ENCODE measurements at places on chromosomes 1 and 21.

- no peak for DNase-seq
Measured at GRCh38 chr1:193141804-193142203, 20.0 kb downstream of the CDC73 start.

DNA sequence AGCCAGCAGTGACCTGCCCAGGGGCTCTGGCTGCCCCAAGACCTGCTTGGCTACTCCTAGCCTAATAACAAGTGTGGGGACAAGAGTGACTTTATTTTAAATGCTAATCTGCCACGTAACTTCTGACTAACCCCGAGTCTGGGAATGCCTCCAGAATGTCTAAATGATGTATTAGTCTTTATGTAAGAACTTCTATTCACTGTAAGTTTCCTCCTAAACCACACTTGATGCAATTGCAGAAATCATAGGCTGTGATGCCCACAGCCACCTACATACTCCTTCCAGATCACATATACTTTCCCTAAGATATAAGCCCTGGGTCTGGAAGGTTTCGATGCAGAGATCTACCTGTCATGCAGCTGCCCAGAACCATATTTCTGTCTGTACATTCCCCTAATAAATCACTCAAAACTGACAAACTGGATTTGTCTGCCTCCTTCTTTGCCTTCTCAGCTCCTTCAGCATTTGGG is 5.9 kb upstream of the VPS45 start:
- DNase-seq = no peak

- no peak for DNase-seq
Measured at GRCh38 chr21:45592208-45592619, 50.0 kb upstream of the SLC19A1 start.

GRCh38 chr1:31372051-31372450 is 825 bp downstream of the FABP3 start:
- DNase-seq = no peak

DNA sequence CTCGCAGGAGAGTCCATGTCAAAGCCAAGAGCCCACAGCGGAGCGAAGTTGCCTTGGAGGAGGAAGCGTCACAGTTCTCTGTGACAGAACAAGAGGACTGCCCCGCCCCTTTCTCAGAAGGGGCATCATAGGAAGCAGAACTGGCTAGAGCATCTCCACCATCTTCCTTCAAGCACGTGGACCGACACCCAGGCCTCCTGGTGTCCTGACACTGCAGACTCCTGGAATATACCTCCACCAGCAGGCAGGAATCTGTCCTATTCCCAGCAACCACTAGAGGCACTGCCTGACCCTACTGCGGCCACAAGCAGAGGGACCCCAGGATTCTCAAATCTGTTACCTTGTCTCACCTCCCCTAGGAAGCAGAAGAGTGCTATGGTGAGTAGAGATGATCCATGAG is 37.8 kb downstream of the GPA33 start:
- DNase-seq = no peak

DNA sequence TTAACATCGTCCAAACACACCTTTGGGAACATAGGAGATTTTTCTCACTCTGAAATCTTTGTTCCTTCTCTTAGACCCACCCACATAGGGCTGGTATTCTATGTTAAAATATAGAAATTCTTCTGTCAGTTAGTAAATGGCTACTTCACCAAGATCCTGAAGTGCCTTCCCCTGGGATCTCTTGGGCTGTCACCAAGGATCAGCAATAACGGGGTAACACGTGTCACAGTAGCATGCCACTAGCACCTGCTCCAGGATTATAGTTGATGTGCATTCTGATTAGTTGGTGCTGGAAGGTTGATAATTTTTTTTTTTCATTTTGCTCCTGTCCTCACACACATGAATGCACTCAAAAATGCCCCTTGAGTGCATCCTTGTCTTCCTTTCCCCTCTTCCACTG is 298.7 kb downstream of the NTNG1 start:
- DNase-seq = no peak

DNA sequence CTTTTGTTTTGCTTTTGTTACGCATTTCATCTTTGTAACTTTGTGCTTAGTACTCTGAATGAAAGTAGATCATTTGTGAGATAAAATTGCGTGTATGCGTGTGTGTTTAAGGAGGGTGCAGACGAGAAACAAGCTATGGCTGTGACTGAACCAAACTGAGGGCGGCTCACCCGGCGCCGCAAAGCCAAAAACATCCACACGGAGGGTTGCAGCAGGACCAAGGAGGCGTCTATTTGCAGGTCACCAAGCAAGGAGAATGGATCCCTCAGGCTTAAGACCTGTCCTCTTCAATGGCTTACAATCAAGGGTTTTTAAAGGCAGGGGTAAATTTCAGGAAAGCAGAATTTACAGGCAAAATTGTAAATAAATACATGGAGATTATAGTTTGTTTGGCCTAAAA is 12.8 kb downstream of the GCSAML start:
- DNase-seq = no peak

- no peak for DNase-seq
Measured at GRCh38 chr1:180080439-180080838, 74.2 kb upstream of the QSOX1 start.

DNA sequence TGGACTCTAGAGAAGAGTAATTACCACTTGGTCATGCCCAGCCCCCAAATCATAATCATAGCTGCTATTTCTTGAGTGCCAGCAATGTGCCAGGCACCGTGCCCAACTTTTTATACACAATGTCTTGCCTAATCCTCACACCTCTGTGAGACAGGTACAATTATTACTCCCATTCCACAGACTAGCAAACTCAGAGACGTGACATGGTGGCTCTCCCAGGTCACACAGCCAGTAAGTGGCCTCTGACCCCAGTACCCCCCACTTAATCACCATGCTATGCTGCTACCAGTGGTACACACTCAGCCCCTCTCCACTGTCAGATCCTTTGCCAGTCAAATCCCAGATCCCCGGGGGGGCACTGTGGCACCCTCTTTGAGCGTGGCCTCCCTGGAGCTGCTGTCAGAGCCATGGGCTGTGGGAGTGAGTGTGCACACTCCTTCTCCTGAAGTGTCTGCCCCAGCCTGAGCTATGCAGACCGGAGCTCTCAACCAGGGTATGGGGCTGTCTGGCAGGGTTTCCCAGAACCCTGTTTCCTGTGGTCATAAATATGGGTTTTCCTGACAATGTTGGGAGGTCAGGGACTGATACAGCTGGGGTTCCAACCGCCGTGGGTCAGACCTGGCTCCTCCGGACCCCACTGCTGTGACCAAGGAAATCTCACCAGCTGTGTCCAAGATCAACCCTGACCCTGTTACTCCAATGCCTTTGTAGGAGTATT is 51.8 kb downstream of the LACTBL1 start:
- DNase-seq = no peak

DNA sequence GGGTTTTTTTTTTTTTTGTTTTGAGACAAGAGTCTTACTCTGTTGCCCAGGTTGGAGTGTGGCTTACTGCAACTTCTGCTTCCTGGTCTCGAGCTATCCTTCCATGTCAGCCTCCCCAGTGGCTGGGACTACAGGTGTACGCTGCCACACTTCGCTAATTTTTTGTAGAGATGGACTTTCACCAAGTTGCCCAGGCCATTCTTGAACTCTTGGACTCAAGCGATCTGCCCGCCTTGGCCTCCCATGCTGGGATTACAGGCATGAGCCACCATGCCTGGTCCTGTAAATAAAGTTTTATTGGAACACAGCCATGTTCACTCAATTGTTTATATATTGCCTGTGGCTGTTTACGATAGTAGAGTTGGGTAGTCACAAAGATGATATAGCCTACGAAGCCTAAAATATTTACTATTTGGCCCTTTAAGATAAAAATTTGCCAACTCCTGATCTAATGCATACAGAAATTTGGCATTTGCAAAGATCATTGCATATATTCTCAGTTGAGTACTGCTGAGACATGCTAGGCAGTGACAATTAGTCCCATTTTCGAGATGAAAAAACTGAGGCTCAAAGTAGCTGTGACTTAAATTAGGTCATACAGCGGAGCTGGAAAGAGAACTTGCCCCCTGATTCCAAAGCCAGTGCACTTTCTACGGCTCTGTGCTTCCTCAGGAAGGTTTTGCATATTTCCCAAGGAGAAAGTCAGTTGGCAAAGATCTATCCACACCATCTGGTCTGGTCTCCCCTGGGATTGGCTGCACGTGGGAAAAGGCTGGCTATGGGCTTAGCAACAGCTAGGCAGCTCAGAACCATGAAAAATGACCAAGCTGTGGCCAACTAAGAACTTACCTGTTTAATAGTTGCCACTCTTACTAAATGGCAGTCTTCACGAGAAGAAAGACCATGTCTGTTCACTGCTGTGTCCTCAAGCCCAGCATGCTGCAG is 19.4 kb downstream of the MECR start:
- DNase-seq = peak; percentile 48

DNA sequence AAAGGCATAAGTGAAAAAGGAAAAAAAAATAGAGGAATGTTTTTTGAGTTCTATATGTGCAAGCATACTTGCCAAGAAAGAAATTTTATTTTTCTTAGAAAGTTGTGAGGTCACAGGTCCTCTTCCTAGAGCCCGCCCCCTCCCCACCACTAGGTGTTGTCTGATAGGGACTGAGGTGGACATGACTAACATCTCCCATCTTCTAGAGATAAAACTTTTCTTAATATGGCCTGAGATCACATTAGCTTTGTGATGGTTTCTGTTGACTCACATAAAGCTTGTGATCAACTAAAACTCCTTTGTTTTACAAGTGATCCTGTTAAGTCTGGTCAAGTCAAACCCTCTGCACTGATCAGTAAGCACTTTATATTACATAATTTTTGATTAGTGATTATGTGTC is 33.4 kb upstream of the CITED4 start:
- DNase-seq = no peak

DNA sequence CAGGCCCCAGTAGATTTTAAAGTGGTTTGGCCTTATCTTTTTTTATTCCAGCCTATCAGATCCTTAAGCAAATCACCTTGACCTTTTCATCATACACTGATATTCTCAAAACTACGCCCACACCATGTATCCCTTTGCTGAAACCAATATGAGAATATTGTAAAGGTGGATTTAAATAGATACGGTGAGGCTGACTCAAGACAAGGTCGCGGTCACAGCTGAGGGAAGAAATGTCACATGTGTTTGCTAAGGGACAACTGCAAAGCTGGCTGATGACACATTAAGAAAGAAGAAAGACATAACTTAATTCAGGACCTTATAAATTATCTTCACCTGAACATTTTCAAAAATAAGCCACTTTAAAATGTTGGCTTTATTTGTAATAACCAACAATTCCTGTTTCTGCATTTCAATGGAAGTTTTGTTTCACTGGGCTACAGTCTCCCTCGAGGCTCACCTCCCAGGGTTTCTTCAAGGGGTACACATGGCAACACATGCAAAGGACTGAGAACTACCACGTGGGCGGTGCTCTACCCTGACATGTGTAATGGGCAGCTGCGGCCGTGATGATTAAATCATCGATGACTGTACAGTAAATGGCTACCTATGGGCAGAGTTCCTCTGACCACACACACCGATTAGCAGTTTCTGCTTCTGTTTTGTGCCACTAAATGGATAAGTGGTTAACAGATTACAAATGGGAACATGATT is 189.5 kb downstream of the SIPA1L2 start:
- DNase-seq = no peak

DNA sequence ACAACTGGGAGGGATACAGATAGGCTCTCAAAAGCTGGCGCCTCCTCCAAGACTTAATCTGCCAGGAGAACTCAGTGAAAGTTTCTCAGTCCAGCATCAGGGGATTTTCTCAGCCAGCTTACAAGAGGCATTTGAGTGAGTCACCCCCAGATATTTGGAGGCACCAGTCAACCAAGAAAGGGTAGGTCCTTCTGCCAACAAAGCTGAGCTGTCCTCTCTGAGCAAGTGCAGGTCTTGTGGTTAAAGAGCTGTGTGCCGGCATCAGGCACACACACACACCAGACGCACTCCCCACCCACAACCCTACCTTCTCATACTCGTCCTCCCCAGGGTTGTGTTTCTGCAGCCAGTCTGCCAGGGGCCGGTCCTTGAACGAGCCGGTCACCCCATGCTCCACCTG is 27.0 kb upstream of the PPP1R15B start:
- no peak for DNase-seq

DNA sequence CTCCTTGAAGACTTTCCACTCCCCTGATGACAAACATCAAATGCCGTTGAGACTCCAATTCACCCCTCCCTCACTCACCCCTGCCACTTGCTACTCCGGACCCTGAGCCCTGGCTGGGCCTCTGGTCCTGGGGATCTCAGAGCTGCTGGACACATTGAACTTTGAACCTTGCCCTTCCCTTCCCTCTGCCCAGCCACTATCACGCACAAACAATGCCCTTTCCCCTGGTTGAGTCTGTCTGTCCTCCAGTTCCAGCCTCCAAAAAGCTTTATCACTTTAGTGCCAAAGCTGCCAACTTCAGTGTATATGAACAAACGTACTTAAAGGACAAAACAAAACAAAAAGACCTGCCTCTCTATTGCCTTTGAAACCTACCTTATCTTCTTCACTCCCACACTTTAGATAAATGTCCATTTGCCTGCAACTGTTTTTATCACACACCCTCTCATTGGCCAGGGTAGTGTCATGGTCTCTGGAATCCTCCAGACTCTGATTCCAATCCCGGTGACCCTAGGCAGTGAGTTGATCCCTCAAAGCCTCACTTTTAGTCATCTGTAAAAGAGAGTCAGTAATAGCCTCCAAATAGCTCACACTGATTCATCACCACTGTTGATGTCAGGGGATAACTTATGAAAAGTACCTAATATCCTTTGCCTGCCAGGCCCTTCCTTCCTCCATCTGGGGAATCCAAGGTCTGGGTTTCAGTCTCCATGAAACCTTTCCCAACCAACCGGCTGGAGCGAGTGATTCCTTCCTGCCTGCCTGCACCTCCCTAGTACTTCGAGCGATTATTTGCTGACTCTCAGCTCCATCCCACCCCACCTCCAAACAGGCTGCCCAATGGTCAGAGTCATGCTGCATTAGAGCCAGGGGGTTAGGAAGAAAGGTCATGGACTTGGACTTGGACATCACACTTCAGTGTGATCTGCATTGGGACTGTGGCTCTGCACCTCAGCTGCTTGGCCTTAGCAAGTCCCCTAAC is 15.9 kb upstream of the SPOCD1 start:
- no peak for DNase-seq

DNA sequence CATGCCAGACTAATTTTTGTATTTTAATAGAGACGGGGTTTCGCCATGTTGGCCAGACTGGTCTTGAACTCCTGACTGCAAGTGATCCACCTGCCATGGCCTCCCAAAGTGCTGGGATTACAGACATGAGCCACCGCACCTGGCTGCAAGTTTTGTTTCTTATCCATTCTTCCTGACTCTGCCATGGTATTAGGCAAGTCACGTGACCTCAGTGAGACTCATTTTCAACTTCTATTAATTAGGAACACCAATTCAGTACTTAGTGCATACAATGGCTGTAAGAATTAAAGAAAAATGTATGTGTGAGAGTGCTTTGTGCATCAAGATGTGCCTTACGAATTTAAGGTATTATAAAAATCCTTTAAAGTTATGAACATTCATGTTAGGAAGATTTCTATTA is 111.2 kb downstream of the CACNA1E start:
- no peak for DNase-seq

- no peak for DNase-seq
Measured at GRCh38 chr1:156711011-156711817, 5.8 kb upstream of the CRABP2 start.
